ENCODE measurements at places on chromosomes 16 and 17.

- DNase-seq, result no peak
Measured at GRCh38 chr17:5413682-5414081, 5.8 kb downstream of the NUP88 start.

- no peak for DNase-seq
Measured at GRCh38 chr17:3753624-3754023, 29.9 kb downstream of the HASPIN start.

DNA sequence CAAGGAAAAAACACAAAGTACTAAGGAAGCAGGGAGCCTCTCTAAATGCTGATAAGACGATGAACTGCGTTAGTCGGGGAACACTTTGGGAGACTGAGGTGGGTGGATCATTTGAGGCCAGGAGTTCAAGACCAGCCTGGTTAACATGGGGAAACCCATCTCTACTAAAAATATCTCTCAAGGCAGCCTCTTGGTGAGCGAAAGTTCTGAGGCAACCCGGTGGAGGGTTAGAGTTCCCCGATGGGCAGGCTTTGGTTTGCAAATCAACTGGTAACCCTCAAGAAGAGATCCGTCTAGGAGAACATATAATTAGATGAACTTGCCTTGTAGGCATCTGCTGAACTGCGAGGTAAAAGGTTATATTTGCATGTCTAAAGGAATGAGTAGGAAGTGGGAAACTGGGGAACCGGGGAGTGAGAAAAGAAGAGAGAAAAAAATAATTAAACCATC, 44.6 kb downstream of the WSB1 start:
- no peak for DNase-seq

DNA sequence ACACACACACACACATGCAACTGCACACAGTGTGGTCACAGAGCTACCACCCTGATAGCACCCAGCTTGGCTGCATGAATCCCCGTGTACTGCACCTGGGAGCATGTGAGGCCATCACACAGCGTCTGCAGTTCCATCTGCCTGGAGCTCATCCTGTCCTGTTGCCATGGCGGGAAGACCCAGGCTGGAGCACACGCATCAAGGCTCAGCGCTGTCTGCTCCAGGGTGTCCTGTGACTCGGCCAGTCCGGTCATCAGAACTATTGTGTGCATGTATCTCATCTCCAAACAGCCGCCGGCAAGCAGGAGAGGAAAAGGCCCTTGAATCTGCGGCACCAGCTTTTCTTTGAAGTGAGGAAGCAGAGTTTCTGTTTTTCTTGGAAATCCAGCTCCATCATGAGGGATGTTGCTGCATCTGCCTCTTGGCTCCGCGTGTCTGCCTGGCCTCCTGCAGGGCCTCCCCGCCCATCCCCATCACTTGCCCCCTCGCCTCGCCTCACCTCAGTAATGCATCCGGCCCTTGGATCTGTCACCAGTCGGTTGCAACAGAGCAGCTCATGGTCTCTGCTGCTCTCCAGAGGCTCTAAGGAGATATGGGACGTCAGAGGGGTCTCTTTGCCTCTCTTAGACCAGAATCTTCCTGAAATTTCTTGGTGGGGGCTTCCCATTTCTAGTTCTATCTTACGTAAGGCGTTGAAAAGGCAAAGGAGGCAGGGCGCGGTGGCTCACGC, 23.7 kb downstream of the CACNG4 start:
- no peak for DNase-seq

- DNase-seq, result no peak
Measured at GRCh38 chr16:12557786-12558185, 245.9 kb downstream of the CPPED1 start.

DNA sequence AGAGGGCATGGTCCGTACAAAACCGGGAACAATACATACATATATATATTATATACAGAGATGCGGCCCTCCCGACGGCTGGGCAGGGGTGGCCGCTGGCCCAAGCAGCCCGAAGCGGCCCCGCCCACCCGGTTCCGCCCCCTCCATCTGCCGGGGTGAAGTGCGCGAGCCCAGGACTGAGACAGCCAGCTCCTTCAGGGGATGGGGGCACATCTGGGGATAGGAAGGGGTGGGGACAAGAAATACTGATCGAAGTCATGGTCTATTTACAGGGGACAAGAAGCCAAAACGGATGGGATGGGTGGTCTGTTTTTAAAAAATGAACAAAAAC, 3.8 kb upstream of the SAMD14 start:
- no peak for DNase-seq

DNA sequence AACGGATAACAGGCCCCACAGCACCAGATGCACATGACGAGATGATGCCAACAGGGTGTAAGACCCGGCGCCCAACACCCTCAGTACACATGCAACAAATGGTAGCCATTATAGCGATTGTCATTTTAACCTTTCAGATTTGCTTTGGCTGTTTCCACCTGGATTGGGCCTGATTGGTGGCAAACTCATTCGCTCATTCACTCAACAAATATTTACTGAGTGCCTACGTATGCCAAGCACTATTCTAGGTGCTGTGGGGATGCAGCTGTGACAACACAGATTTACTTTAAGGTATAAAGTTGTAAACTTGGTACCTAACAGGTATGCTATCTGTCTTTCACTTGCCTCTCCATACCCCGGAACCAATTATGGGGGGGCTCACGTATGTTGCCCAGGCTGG, 66.8 kb downstream of the SRCIN1 start:
- peak; percentile 80 for DNase-seq

DNA sequence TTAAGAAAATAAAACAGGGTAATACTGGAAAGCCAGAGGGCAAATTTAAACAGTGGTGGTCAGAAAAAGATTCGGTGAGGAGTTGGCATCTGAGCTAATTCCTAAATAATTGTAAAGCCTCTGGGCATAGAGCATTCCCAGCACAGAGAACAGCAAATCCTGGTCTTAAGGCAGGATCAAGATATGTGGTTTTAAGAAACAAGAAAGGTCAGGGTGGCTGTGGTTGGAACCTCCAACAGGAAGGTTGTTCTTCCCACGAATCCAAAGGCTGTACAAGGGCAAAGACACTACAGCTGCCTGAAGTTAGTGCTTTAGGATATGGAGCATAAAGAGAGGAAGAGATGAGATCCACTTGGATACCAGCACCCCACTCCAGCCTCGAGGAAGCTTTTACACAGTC, 114.6 kb downstream of the ZNF18 start:
- DNase-seq, result no peak
